ENCODE measurements at places on chromosomes 6 and 20.

GRCh38 chr20:32761831-32762753 lies at the start of gene DNMT3B:
Gene DNMT3B (plus strand): TSS chr20:32762385. CDS start chr20:32780324, 17,939 bp downstream.
- DNase-seq, result peak; percentile 73

DNA sequence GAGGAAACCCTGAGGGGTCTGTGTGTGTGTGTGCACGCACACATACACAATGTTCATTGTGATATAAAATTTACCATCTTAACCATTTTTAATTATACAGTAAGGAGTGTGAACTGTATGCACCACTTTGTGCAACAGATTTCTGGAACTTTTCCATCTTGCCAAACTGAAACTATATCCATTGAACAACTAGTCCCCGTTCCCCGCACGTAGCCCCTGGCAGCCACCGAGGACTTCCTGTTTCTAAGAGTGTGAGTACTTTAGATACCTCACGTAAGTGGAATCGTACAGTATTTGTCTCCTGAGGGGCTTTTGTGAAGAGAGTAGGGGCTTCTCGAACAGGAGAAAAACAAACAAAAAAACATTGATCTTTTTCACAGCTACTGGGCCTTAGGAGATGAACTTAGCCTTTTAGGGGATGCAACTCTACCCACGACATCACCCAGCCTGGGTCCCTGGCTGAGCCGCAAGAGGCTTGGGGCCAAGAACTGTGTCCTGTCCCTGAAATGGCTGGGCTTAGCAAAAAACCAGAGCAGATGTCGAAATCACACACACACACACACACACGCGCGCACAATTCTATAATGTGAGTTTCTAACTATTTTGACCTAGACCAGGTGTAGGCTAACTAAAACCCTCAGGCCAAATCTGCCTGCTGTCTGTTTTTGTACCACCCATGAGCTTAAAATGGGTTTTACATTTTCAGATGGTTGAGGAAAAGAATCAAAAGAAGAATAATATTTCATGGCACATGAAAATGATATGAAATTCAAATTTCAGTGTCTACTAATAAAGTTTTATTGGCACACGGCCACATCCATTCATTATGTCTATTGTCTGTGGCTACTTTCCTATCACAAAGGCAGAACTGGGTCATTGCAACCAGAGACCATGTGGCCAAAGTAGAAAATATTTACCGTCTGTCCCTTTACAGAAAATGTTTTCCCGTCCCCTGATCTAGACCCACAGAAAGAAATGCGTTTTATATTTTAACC lies 144.2 kb downstream of the EYA2 start:
- no peak for DNase-seq

- peak; percentile 63 for DNase-seq
Measured at GRCh38 chr6:4608361-4609115, 167.7 kb upstream of the CDYL start.

DNA sequence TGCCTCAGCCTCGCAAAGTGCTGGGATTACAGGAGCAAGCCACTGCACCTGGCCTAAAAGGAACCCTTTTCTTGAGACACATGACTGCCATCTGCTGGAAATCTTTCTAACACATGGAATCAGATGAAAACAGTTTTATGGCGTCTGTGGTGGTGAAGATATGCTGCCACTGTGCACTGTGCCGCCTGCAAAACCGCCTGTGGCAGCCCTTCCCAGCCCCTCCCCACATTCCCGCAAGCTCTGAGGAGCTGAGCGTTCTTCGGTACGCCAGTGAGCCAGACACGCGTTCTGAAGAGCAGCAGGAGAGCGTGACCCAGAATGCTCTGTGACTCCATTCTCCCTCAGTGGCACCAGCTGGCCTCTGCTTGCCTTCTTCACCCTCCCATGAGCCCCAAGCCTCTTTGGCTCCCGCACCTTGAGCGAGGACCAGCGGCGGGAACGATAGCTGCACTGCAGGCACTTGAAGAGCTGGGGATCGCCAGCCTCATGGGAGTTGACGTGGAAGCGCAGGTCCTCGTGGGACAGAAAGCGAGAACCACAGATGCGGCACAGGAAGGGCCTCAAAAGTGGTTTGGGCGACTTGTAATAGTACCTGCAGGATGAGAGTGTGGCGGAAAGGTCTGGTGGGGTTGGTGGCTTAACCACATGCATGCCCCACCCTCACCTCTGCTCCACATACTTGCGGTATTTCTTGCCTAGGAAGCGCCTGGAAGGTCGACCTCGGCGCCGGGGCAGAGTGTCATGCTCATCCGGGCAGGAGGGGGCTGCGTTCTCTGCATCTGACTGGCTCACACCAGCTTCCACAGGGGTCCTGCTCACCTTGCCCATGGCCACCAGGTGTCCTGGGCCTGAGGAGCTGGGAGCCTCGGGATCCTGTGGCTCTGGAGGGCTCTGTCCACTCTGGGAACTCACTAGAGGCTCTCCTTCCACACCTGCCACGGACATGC lies 8.7 kb downstream of the ZNF335 start:
- no peak for DNase-seq

GRCh38 chr6:1792989-1793388 lies 183.3 kb downstream of the FOXC1 start:
- no peak for DNase-seq

DNA sequence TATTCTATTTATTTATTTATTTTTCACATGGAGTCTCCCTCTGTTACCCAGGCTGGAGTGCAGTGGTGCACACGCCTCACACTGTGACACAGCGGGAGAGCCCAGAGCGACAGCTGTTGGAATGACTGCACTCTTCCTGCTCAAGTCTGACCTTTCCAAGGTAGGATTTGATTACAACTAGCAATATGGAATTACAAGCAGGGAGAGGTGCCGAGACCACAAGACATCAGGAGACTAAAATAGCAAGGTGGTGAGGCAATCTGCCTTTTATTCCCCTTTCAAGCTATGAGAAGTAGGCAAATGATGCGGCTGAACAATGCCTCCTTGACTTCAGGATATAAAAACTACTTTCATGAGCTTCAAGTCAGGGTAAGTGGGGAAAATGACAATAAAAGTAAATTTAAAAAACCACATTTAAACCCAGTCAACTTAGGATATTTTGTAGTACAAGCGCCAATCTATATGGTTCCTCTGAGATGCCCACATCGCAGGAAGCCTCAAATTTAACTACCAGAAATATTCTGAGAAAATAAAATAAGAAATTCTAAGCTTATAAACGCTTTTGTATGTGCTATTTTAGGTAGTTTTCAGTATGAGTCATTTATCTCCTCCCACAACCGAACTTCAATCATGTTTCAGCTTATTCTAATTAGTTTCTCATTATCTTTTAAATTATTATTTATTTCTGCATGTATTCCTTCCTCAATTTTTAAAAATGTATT lies 146.9 kb upstream of the SGK1 start:
- no peak for DNase-seq

GRCh38 chr6:134585517-134585873 lies 267.6 kb upstream of the SGK1 start:
- DNase-seq, result no peak

DNA sequence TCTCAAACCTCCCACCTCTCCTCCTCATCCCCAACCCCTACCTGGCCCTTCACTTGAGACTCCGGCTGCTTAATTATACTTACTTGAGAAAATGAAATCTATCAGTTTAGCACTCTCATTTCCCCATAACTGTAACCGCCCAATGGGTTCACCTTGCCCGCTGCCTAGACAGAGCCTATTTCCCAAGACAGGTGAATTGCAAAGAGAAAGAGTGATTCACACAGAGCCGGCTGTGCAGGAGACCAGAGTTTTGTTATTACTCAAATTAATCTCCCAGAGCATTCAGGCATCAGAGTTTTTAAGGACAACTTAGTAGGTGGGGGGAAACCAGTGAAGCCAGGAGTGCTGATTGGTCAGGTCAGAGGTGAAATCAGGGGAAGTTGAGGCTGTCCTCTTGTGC lies 301.4 kb upstream of the CDYL start:
- DNase-seq, result no peak

GRCh38 chr6:15352220-15352619 lies 106.4 kb downstream of the JARID2 start:
- DNase-seq, result no peak

GRCh38 chr6:131356161-131356560 lies 216.9 kb upstream of the ARG1 start:
- DNase-seq, result peak; percentile 33

DNA sequence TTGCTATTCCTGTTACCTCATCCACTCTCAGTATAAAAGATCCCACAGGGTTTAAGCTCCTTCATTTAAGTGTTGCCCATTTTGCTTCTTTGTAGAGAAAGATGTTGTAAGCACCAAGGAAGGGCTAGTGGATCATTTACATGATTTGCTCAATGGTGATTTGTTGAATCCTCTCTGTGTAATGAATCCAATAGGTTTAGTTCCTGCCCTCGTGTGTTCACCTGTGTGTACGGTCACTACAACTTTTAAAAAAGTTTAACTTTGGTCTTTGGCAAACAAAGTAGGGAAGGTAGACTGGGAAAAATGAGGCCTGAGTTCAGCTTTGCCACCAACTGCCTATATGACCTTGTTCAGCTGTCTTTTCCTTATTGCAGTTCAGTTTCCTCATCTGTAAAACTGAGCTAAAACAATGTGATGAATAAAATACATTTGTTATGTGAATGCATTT lies 51.5 kb downstream of the DHX35 start:
- DNase-seq, result no peak

GRCh38 chr6:46032110-46032998 lies 16.7 kb upstream of the CLIC5 start:
- DNase-seq, result no peak

- no peak for DNase-seq
Measured at GRCh38 chr6:123338394-123338793, 298.4 kb downstream of the TRDN start.

DNA sequence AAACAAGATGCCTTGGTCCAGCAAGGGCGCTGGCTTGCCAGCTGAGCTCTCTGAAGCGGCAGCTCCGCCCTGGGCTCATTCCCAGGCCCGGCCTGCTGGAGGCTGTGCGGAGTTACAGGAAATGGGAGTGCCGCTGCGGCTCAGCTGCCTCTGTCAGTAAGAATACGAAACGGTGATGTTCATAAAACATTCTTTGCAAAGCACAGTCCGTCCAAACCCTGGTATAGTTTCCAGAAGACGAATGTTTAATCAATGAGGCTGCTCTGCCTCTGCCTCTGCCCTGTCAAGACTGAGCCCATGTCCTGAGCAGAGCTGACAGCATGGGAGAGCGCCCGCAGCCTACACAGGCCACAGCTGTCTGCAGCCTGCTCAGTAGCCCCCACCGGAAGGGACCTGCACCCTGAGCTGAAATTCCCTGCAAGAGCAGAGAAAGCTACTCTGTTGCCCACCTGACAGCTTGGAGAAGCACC lies 153.3 kb upstream of the SNX9 start:
- peak; percentile 82 for DNase-seq

GRCh38 chr20:14928083-14928482 lies 590.7 kb upstream of the FLRT3 start:
- no peak for DNase-seq

DNA sequence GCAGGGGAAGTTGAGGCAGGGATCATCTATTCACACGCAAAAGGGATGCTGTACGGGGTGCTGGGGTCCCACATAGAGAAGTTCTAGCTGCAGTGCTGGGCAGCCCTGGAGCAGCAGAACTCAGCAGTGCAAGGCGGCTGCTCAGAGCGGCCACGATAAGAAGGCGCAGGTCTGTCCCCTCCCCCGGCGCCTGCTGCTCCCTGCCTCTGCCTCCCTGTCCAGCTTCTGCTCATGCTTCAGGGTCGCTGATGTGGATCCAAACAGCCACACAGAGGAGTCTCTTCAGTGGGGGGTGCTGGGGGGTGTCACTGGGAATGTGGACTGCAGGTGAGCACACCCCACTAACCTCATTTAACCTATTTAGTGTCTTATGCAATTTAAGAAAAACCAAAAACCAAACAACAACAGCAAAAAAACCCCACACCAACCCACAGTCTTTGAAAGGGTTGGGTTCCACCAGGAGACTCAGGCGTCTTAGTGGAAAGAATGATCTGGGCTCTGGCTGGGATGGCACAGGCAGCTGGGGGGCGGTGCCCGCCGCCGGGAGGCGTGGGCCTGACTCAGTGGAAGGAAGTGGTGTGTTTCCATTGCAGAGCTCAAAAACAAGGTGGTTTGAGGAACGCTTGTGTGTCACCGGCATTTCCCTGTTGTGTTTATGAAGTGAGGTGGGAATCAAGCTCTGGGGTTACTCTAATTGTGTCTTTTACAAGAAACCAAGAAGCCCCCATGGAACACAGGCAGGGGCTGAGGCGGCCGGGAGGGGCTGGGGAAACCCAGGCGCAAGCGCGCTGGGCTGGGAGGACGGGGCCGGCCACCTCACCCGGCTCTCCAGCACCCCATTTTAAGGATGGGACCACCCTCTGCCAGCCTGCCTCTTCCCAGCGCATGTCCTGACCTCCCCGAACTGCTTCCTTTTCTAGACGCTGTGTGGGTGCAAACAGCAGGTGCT lies 55.1 kb downstream of the IRF4 start:
- no peak for DNase-seq

GRCh38 chr20:12699374-12700228 lies 309.2 kb upstream of the SPTLC3 start:
- DNase-seq, result no peak

DNA sequence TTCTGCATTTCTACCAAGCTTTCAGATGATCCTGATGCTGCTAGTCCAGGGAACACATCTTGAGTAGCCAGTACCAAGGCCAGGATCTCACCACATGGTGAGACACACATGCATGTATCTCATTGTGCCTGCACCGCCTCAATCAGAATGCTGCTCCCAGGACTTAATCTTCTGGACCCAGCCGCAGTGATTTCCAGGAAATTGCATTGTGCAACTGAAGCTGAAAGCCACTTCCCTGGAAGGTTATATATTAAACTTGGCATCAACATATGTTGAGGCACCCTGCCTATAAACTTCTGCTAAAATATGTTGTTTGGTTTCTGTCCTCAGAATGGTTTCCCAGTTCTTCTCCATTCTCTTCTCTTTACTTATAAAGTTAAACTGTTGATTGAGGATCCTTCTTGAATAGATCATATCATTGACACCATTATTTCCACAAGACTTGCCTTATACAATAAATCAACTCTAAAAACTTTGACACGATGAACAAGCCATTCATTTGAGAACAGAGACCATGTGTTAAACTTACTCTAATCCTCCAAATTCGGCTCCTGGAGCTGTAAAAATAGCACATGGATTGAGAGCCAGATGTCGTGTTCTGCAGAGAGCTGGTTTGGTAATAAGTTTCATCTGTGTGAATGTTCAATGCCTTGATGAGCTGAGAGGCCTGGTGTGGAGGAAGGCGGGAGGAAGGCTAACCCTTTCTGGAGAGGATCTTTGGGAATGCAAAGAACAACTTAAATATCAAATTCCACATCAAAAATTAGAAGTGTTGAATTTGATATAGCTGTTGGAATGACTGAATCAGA lies 65.0 kb upstream of the PCSK2 start:
- no peak for DNase-seq

GRCh38 chr20:48898896-48899530 lies 22.5 kb upstream of the ARFGEF2 start:
- DNase-seq, result no peak

GRCh38 chr6:11650025-11650696 lies 112.6 kb downstream of the TMEM170B start:
- peak; percentile 72 for DNase-seq

- DNase-seq, result no peak
Measured at GRCh38 chr6:35640017-35640664, 48.6 kb downstream of the FKBP5 start.

GRCh38 chr6:2708456-2708855 lies 42.3 kb downstream of the MYLK4 start:
- DNase-seq, result no peak
